ENCODE measurements at places on chromosomes 4 and X. TPM values are rescaled to one million over a fixed set of nuclear protein-coding genes. Genes with fewer than 3 reads are reported as not detected.

MAGEA4 gene
- not detected for total RNA-seq

MSANTD1 gene
- 0.08 TPM for total RNA-seq

GAGE2A gene
- not detected for total RNA-seq

ATP2B3 gene
- 0.05 TPM for total RNA-seq

MTTP gene
- 0.20 TPM for total RNA-seq

NSUN7 gene
- 1.5 TPM for total RNA-seq

DCAF8L2 gene
- not detected for total RNA-seq

SUPT20HL1 gene
- total RNA-seq: 0.04 TPM

JCHAIN gene
- total RNA-seq: not detected

PROM1 gene
- total RNA-seq: 23.0 TPM

NDUFA1 gene
- 293 TPM for total RNA-seq

GAGE12E gene
- total RNA-seq: not detected

BBS12 gene
- total RNA-seq: 4.2 TPM

AFP gene
- total RNA-seq: 12.7 TPM

CHST7 gene
- 3.6 TPM for total RNA-seq

LONRF3 gene
- total RNA-seq: 22.9 TPM

SLIT2 gene
- total RNA-seq: 2.3 TPM

BEX1 gene
- total RNA-seq: not detected

MGARP gene
- 22.3 TPM for total RNA-seq

SMIM10L2A gene
- total RNA-seq: not detected

GPAT3 gene
- total RNA-seq: 2.6 TPM

PI4K2B gene
- total RNA-seq: 21.9 TPM

SLC49A3 gene
- total RNA-seq: 0.13 TPM

ZNF157 gene
- not detected for total RNA-seq

F8A2 gene
- total RNA-seq: not detected

CT45A3 gene
- not detected for total RNA-seq

TBC1D9 gene
- 27.3 TPM for total RNA-seq

TRIM60 gene
- total RNA-seq: not detected

DDIT4L gene
- 7.3 TPM for total RNA-seq

PCDH18 gene
- 14.6 TPM for total RNA-seq

PAGE1 gene
- total RNA-seq: not detected

PRAF2 gene
- 5.0 TPM for total RNA-seq

KDM5C gene
- 48.7 TPM for total RNA-seq

Data from SJCRH30 (cell line).